ENCODE measurements at places on chromosomes 12 and 14. TPM values are rescaled to one million over a fixed set of nuclear protein-coding genes. Genes with fewer than 3 reads are reported as not detected.

GRCh38 chr14:94015223-94015622 lies 10.9 kb upstream of the OTUB2 start:
- no peak for DNase-seq

- no peak for DNase-seq
Measured at GRCh38 chr12:94429191-94429590, 30.5 kb downstream of the CEP83 start.

GRCh38 chr12:6899837-6900519 lies 4.6 kb upstream of the LRRC23 start:
- DNase-seq: no peak

- no peak for DNase-seq
Measured at GRCh38 chr14:63501429-63501828, 41.7 kb downstream of the PPP2R5E start.

The TROAP gene
- total RNA-seq: 14.5 TPM

DNA sequence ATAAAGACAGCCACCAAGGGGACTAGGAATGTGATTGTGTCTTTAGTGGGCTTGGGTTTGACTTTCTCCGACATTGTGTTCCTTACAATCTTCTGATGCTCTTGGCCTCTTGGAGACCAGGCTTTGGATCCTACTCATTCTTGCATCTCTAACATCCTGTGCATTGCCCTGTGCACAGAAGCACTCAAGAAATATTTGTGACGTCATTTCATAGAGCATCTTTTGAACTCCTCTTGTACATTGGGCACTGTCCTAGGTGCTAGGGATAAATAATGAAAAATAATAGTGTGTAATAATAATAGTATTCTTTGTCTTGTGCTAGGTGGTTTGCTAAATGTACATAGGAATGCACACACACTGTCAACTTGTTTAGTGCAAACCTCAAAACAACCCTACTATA lies 108.8 kb upstream of the LHX5 start:
- no peak for DNase-seq

The CLEC2B gene
- total RNA-seq: not detected

GRCh38 chr14:37197421-37198272 lies at the start of gene MIPOL1:
Gene MIPOL1 (plus strand): TSS chr14:37197937. CDS start chr14:37247889, 49,952 bp downstream.
- peak; percentile 82 for DNase-seq

- DNase-seq: peak; percentile 4
Measured at GRCh38 chr14:80390906-80391305, 179.6 kb upstream of the DIO2 start.

DNA sequence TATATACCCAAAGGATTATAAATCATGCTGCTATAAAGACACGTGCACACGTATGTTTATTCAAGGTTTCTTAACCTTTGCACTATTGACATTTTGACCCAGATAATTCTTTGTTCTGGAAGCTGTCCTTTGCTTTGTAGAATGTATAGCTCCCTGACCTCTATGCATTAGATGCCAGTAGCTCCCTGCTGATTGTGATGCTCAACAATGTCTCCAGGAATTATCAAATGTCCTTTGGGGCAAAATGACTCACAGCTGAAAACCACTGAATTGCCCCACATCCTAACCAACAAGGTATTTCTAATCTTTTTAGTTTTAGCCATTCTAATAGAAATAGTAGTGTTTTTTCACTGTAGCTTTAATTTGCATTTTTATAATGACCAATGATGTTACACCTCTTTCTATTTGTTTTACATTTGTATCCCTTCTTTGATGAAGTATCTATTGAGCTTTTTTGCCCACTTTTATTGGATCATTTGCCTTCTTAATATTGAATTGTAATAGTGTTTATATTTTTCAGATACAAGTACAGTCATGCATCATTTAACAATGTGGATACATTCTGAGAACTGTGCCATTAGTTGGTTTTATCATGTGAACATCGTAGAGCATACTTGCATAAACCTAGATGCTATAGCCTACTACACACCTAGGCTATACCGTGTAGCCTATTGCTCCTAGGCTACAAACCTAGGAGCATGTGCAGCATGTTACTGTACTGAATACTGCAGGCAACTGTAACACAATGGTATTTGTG lies 10.4 kb upstream of the NOPCHAP1 start:
- peak; percentile 75 for DNase-seq

DNA sequence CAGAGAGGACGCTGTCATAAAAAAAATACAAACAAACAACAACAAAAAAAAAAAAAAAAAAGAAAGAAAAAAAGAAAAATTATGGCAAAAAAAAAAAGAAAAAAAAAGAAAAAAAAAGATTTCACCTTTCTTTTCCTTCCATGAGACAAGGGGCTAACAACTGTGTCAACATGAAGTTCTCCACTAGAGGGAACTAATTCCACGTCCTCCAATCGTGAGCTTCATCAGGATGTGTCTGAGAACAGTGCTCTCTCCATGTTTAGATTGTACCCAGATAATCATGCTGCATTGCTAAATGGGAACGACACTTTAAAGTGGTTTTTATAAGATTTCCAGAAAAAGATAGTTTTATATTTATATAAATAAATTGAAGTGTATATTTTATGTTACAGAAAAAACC lies 96.2 kb upstream of the PTPRB start:
- DNase-seq: peak; percentile 67

- no peak for DNase-seq
Measured at GRCh38 chr14:37810094-37810801, 214.8 kb downstream of the TTC6 start.

The NR1H4 gene
- total RNA-seq: not detected

DNA sequence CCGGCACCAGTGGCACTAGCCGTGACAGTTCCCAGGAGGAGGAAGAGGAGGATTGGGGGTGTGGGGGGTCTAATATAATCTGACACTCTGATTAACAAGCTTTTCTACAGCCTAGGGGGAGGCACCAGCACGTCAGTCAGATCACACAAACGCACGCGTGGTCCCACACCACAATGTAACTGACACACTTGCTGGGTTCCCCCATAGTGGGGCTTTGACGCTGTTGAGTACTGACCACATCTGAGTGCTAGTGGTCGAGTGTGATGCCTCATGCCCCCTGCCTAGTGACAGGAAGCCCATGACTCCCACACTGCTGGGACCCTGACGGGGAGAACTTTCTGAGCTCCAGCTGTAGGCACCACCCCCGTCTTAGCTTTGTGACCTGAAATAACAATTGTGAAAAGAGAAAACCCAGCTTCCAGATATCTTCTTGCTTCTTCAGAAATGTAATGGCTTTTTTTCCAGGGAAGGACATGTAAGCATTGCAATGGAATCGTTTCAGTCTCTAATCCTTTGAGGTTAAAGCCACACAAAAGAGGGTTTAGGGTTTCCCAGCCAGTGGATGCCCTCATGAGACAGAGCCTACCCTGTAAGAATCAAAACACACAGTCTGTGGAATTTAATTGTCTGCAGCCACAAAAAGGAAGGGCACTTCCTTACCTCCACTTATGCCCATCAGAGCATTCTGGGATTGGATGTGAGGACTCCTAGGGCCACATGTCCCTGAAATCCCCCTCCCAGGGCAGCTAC lies 183.9 kb downstream of the PIWIL1 start:
- DNase-seq: no peak

GRCh38 chr12:44385964-44386363 lies 490.2 kb downstream of the NELL2 start:
- DNase-seq: no peak

The MSRB3 gene
- total RNA-seq: 143 TPM

The RNASE7 gene
- not detected for total RNA-seq

GRCh38 chr14:31294746-31295405 lies 87.3 kb upstream of the HECTD1 start:
- peak; percentile 27 for DNase-seq

- no peak for DNase-seq
Measured at GRCh38 chr14:37198273-37198598, 499 bp downstream of the MIPOL1 start.

DNA sequence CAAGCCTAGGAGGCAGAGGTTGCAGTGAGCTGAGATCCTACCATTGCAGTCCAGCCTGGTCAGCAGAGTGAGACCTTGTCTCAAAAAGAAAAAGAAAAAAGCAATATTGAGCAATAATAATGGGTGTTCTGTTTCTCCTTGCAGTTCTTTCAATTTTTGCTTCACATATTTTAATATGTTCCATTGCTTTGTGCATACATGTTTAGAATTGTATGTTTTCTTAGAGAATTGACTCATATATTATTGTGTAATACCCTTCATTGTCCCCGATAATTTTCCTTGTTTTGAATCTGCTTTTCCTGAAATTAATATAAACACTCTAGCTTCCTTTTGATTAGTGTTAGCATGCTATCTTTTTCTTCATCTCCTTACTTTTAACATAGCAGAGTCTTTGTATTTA lies 138.4 kb upstream of the NPAS3 start:
- DNase-seq: no peak

The A2ML1 gene
- not detected for total RNA-seq

GRCh38 chr12:4918950-4919660 lies 9.4 kb downstream of the KCNA1 start:
- no peak for DNase-seq

The LPAR5 gene
- not detected for total RNA-seq

- DNase-seq: no peak
Measured at GRCh38 chr12:113445544-113446171, 23.5 kb downstream of the SDSL start.

DNA sequence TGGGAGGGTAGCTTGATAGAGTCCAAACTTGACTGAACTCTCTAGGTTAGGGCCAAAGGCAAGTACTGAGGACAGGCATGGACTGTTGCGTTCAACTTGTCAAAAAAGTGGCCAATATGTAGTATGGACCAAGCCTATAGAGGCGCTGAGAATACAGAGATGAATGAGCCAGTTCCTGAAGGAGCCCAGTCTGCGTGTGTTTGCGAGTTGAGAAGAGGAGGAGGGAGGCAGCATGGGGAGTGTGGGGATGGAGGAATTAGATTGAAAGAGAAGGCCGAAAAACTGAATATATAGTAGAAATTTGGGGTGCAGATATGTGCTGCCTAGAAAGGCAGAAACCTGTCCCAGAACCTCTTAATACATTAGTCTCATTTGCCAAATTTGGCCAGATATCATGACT lies 412.4 kb downstream of the PCNX1 start:
- DNase-seq: peak; percentile 34

- DNase-seq: no peak
Measured at GRCh38 chr12:131075194-131075593, 121.5 kb downstream of the ADGRD1 start.

- peak; percentile 58 for DNase-seq
Measured at GRCh38 chr14:72682188-72682587, 211.7 kb downstream of the DPF3 start.

- DNase-seq: no peak
Measured at GRCh38 chr12:3432868-3433267, 58.1 kb upstream of the PRMT8 start.

DNA sequence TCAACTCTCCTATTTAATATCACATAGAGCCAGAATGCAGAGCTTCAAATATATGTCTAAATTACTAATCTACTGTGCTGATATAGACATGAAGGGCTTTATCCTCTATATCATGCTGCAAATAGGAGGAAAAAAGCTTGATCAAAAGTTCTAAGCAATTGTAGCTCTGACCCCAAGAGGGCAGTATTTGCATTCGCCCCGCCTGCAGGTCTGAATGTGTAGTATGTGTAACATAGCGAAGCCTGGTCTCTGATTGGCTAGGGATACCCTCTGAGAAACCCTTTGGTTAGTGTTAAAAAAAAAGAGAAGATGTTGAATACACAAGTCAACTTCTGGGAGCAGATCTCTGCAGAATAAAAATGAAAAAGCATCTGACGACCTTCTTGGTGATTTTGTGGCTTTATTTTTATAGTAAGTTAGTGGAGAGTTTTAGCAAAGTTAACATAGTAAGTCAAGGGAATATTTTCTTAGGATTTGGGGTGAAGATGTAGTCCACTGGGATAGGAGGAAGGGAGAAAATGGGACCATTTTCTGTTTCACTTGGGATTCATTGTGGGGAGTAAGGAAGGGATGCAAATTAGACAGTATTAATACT lies 151.6 kb upstream of the OR4E1 start:
- no peak for DNase-seq

DNA sequence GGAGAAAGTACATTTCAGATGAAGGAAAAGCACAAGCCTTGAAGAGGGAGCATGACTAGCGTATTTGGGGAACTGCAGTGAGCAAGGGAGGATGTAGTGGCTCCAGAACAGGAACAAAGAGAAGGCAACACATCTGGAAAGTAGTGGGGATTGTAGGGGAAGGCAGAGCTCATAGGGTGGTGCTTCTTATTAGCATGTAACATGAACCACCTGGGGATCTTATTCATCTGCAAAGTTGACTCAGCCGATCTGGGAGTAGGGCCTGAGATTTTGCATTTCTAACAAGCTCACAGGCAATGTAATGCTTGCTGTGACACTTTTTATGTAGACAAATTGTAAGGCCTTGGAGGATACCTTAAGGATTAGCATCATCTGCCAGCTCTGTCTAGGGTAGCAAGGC lies 447.3 kb downstream of the NELL2 start:
- DNase-seq: no peak

GRCh38 chr14:35558680-35559079 lies 24.7 kb downstream of the INSM2 start:
- no peak for DNase-seq

The IFT81 gene
- total RNA-seq: 12.5 TPM

DNA sequence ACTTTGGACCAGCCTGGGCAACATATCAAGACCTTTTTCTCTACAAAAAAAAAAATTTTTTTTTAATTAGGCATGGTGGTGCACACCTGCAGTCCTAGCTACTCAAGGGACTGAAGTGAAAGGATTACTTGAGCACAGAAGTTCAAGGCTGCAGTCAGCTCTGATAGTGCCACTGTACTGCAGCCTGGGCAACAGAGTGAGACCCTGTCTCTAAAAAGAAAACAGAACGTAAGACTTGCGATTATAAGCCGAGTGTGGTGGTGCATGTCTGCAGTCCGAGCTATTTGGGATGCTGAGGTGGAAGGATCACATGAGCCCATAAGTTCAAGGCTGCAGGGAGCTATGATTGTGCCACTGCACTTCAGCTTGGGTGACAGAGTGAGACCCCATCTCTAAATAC lies 76.0 kb downstream of the DENND5B start:
- DNase-seq: no peak

DNA sequence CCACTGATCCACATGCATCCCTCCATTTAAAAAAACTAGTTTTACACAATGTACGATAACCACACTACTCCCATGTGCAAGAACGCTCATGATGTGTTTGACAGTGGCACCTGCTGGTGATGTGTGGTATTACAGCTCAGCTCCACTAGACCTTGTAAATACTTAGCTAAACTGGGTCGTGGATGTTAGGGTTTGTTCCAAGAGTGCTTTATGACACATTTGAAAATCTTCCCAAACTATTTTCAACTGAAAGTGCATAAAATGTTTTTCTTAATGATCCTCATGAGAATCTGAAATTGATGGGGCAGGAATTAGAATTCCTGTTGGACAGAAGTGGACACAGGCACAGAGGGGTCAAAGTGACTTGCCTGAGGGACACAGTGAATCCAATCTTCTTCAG lies 99.2 kb downstream of the SCARB1 start:
- peak; percentile 62 for DNase-seq

DNA sequence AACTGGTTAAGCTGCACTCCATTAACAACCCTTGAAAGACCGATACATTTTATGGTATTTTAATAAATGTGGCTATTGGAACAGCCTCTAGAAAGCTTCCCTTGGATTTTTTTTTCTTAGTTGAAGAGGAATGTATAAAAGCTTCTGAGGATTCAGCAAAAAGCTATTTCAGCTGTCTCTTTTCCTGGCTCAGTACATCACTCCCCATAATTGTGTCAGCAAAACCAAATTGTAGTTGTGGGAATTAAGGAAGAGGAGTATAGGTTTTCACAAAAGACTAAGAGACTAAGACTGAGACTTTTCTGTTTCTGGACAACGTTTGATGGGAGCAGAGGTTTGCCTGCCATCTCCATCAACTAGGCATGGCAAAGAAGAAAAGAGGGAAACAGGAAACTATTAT lies 106.5 kb downstream of the C12orf50 start:
- no peak for DNase-seq

Measured in HFFc6 (cell line).